ENCODE measurements at places on chromosomes 3 and 15. TPM values are rescaled to one million over a fixed set of nuclear protein-coding genes. Genes with fewer than 3 reads are reported as not detected.
A peak's percentile ranks its signal among the peaks of the same experiment; 100 is the strongest.

STRA6 gene
- 5.9 TPM for total RNA-seq

GSK3B gene
- 48.6 TPM for total RNA-seq

EPHA3 gene
- total RNA-seq = 28.8 TPM

WNT7A gene
- 2.7 TPM for total RNA-seq

GRCh38 chr3:55127565-55127964 lies 199.7 kb upstream of the LRTM1 start:
- no peak for DNase-seq

- DNase-seq = peak; percentile 33
Measured at GRCh38 chr3:192090586-192090985, 629.6 kb downstream of the PYDC2 start.

DNA sequence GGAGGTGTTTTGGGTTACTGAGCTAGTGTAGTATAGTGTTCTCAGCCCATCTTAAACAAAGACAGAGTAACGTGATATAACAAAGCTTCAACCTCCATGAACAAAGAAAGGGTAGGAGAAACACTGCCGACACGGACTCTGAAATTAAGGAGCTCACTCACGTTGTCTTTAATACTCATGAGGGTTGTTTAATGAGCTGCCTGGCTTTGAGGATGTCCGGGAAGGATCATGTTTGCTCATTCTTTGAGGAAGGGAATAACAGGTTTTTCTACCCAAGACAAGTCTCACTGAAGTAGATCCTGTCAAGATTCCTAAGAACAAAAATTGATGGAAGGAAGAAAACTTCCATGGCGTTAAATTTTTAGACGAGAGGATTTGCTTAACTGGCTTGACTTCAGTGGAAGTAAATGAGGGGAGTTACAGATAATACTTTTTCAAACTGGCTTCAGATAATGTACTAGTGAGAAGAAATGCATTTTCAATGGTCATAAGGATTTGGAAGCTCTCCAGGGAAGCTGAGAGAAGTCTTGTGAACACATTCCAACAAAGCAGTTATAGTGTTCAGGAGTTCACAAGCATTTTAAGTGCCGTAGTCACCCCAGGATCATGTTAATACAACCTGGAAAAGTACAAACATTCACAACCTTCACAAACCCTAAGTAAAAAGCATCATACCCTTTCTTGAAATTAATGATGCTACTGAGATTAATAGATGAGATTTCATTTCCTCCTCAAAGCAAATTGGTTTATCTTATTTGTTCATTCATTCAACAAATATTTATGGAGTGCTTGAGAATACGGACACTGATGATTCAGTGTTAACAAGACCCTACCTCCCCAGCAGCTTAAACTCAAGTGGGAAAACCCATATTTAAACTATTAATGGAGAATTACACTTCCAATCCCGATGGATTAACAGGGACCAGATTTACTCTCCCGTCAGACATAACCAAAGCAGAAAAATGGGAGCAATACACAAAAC lies 101.5 kb downstream of the SHQ1 start:
- no peak for DNase-seq

DNA sequence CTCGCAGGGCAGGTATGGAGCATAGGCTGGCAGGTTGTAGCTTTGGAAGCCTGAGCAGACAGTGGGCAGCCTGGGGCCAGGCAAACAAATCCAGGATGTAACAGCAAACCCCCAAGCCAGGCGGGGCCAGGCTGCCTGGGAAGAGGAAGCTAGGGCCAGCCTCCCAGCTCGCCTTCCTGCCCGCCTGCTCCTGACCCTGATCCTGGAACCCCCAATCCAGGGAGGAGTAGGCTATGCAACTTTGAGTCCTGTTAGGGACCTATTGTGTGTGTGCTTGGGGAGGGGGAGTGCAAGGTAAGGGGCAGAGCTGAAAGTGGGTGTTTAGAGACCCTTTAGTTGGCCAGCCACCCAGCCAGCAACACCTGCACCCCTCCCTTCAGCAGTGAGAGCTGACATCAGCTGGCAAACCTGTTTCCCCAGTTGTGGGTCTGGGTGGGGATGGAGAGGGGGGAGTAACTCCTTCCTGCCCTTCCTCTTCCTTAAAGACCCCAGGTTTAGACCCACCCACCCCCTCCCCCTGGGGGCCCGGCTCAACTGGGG lies 2.5 kb downstream of the NBEAL2 start:
- peak; percentile 73 for DNase-seq

DNA sequence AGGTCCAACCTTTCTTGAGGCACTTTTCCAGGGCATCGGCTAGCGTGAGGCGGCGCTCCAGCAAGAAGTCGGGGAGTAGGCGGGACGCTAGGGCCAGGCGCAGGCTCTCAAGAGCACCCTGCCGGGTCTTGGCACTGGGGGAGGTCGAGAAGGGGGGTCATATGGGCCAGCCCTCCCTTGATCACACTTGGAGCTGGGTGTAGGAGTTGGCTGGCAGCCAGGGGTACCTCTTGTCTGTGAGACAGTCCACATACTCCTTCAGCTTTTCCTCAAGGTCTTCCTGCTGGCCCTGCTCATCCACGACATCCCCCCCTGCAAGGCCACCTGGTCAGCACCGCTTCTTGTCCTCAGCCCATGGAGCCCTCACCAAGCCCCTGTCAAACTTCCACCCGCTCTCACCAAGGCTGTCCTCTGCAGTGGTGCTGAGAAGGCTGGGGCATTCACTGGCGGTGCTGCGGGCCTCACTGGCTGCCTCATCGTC lies 2.0 kb downstream of the IFRD2 start:
- no peak for DNase-seq

- DNase-seq = peak; percentile 83
Measured at GRCh38 chr15:88274553-88275460, 18.3 kb upstream of the NTRK3 start.

GRCh38 chr3:18237251-18238005 lies 187.7 kb downstream of the SATB1 start:
- no peak for DNase-seq

DNA sequence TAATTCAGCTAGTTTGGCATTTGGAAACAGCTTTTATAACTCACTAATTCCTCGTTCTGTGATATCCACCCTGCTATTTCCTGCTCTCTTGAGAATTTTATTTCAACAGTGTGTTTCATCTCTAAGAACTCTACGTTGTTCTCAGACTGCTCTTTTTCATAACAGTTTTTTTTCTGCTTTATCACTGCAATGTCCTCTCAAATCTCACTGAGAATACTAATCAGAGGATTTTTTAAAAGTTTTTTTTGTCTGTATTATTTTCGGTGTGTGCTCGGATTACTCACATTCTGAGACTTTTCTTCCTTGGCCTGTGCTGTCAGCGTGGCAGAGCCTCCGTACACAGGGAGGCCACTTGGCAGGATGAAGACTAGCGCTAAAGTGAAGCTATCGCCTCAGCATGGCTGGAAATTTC lies 59.4 kb upstream of the NEO1 start:
- DNase-seq = no peak

GRCh38 chr15:95119041-95119610 lies 887.8 kb downstream of the MCTP2 start:
- DNase-seq = no peak

- no peak for DNase-seq
Measured at GRCh38 chr3:172591876-172592771, 68.9 kb upstream of the TNFSF10 start.

DNA sequence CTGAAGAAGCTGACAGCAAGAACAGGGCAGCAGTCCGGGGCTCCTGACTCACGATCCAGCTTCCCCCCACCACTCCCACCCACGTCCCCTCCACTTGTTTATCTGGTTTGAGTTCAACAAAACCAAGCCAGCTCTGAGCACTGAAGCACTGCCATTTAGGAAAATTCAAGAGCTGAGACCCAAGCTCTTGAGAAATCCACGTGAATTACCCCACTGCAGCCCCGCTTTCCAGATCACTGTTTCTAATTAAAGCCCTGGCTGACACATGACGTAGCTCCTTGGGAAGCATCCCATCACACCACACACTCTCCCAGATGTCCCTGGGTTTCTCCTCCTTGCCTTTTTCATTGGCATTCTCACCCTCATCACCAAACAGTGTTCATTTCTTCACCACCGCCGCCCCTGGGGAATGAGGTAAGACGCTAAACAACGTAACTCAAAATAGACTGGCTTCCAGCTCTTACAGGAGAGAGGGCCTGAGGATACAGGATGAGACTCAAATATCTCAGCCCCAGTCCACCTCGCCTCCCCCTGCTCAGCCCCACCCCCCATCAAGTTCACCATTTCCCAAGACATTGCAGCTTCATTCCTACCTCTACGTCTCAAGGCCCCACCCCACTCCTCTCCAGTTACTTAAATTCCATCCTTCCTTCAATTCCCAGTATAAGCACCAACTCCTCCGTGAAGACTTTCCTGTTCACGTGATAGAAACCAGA lies 95.4 kb downstream of the SRGAP3 start:
- no peak for DNase-seq

DNA sequence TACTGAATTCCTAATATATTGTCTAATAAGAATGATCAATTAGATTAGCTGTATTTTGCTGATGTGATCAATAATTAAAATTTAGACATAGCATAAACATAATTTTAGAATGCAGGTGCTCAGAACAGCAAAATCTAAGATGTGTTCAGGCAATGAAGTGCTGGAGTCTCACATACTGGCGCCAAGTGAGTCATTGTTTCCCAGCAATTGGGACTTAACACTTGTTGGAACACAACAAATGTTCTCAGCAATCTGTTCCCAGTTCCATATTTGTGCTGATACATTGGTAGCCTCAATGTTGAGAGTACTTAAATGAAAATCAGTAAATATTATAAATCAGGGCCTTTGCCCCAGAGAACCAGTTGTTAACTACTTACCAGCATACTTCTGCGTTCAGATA lies 619.0 kb downstream of the ROBO1 start:
- no peak for DNase-seq

DNA sequence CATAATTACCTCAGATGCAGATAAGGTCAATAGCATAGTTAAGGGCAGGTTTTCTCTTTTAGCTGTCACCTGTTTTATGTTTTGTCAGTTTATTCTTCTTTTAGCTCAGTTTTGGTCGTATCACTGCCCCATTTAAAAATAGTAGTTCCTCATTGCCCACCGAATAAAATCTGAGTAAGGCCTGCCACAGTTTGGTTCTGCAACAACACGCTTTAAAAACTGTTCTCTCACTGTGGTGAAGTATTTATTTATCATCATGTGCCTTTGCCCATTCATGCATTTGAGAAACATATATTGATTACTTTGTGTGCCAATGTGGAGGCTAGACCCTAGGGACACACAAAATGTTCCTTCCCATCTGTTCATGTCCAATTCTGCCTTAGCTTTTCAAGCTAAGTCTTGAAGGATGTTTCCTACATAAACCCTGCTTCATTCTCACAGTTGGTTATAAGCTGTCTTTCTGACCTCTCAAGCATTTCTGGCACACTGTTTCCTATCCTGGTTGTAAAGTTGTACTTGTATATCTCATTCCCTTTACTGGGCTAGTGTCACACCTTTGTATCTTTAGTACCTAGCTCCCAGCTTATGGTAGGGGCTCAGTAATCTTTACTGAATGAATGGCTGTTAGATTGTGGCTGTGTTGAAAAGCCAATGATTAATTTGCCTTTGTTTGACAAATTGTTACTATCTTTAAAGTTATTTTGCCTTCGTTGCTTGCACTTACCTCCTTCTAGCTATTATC lies 23.9 kb downstream of the AKAP13 start:
- DNase-seq = no peak

GRCh38 chr3:120791010-120791409 lies 48.5 kb downstream of the GTF2E1 start:
- no peak for DNase-seq

GRCh38 chr3:193686665-193687483 lies 93.9 kb downstream of the OPA1 start:
- DNase-seq = no peak

DNA sequence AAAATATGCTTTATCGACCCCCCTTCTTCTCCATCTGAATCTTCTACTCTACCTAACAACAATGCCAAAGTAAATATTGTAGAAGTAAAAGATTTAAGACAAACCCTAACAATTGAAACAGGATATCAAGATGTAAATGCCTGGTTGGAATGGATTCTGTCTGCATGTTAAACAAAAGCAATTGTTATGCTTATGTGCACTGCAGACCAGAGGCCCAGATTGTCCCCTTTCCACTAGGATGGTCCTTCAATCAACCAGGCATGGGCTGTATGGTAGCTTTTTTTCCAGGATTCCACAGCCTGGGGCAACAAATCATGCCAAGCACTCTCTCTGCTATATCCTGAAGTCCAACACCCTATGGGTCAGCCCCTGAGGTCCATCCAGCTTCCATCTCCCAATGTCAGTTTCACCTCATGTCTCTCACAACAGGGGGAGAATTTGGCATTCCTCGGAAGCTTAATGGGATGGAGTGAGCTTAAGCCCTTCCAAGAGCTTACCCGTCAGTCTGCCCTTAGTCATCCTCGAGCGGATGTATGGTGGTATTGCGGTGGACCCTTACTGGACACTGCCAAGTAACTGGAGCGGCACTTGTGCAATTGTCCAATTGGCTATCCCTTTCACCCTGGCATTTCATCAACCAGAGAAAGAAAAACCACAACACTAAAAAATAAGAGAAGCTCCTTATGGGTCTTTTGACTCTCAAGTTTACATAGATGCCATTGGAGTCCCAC lies 36.2 kb downstream of the ZNF589 start:
- DNase-seq = no peak

GRCh38 chr3:184738982-184739381 lies 27.1 kb upstream of the MAGEF1 start:
- no peak for DNase-seq

All from Calu3 (cell line).